Adipose tissue (tissue), 3 donors: ENCODE measurements at places on chromosomes 1 and 21. TPM values are rescaled to one million over a fixed set of nuclear protein-coding genes. Genes with fewer than 3 reads are reported as not detected.

TACSTD2 gene
- polyA plus RNA-seq, result 56.5 TPM

NKAIN1 gene
- 0.11 TPM for polyA plus RNA-seq

SYCP1 gene
- not detected for polyA plus RNA-seq

CHI3L1 gene
- polyA plus RNA-seq, result 6.1 TPM

HSPA6 gene
- 4.4 TPM for polyA plus RNA-seq

SLC25A34 gene
- polyA plus RNA-seq, result 4.2 TPM

IFNLR1 gene
- 0.10 TPM for polyA plus RNA-seq

WARS2 gene
- polyA plus RNA-seq, result 8.9 TPM

RNF2 gene
- 4.5 TPM for polyA plus RNA-seq

BGLAP gene
- 0.31 TPM for polyA plus RNA-seq

SHE gene
- polyA plus RNA-seq, result 26.8 TPM

RIMKLA gene
- polyA plus RNA-seq, result 0.10 TPM

RAB3B gene
- under 0.01 TPM for polyA plus RNA-seq

DENND2D gene
- polyA plus RNA-seq, result 9.6 TPM

TDRD10 gene
- polyA plus RNA-seq, result 11.7 TPM

RNF186 gene
- polyA plus RNA-seq, result 0.45 TPM

PANK4 gene
- polyA plus RNA-seq, result 8.9 TPM

TRIM17 gene
- not detected for polyA plus RNA-seq

PTGS2 gene
- polyA plus RNA-seq, result 0.43 TPM

CHIA gene
- polyA plus RNA-seq, result 0.03 TPM

FNBP1L gene
- polyA plus RNA-seq, result 11.5 TPM

NBPF4 gene
- polyA plus RNA-seq, result not detected

SERINC2 gene
- polyA plus RNA-seq, result 3.8 TPM

PRDX1 gene
- 123 TPM for polyA plus RNA-seq

MDM4 gene
- polyA plus RNA-seq, result 3.7 TPM

LAMB3 gene
- 5.3 TPM for polyA plus RNA-seq

GBP7 gene
- not detected for polyA plus RNA-seq

LINGO4 gene
- not detected for polyA plus RNA-seq

TMCO1 gene
- polyA plus RNA-seq, result 41.8 TPM

CYP4A11 gene
- not detected for polyA plus RNA-seq

SAMD11 gene
- polyA plus RNA-seq, result 1.00 TPM

C1QC gene
- polyA plus RNA-seq, result 176 TPM
